CD4-positive, alpha-beta T cell treated with Interleukin-6 at 100 ng/mL for 8 hours (primary cell): ENCODE measurements at places on chromosomes 3 and 15.

GRCh38 chr3:59245300-59245858, 195.6 kb upstream of the CFAP20DC start:
- no peak for DNase-seq

DNA sequence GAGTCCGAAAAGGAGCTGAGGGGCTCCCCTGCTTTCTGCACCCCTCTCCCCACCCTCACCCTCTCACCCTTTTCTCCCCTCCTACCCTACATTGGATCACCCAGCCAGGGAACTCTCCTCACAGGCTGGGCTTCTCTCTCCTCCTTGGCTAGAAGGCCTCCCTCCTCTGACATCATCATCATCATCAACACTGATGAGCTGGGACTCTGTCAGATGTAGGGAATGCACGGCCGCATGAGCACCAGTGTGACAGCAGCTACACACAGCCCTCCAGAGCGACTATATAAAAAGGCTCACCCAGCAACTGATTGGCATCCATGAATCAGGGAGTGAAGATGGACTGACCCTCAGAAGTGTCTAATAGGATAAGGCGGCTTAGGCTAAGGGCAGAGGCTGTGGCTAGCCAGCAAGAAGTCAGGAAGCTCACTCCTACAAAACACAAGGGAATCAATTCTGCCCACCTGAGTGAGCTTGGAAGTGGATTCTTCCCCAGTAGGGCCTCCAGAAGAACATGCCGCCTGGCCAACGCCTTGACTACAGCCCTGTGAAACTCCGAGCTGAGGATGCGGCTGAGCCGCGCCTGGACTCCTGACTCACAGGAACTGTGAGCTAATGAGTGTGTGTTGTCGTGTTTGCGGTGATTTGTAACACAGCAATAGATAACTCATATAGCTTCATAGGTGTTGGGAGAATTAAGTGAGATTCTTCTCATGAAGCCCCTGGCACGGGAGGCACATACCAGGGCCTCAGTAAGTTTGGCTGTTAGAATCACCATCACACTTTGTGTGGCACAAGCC, 147.6 kb downstream of the FAM43A start:
- DNase-seq = no peak

GRCh38 chr3:31230425-31231223, 302.1 kb upstream of the STT3B start:
- DNase-seq = peak; percentile 30

DNA sequence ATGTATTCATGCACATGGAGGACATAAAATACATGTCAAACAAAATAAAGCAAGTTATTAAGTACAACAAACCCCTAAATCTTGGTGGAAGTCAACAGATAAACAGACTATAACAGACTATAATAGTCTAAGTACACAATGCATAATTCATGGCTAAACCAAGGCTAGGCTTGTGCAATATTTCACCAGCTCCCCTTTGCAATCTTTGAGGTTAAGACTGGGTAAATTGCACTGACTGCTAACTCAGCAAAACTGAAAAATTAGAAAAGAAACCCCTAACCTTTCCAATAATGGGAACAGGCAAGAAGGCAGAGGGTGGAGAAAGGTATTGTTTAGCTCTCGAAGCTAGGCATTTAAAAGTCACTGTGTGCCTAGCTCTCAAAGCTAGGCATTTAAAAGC, 304.9 kb upstream of the WNT5A start:
- DNase-seq = no peak

GRCh38 chr15:36844534-36844998, 255.8 kb downstream of the MEIS2 start:
- DNase-seq = no peak

DNA sequence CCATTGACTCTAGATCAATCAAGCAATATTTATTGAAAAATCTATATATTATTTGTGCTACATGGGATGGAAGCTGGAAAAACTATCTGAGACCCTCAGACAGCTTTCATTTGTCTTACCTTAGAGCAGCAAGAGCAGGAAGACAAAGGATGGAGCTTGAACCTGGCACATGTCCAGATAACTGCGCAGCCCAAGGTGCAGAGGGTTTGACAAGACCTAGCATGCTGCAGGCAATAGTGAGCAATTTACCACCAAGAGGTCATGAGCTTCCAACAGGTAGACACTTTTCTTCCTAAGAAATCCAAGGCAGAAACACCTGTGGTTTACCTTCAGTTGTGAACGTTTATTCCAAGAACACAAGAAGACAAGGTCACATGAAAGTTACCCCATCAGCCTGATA, 214.7 kb upstream of the NECTIN3 start:
- no peak for DNase-seq

- DNase-seq = no peak
These were observed 221.6 kb downstream of the PLOD2 start for GRCh38 chr3:145939431-145939830.

DNA sequence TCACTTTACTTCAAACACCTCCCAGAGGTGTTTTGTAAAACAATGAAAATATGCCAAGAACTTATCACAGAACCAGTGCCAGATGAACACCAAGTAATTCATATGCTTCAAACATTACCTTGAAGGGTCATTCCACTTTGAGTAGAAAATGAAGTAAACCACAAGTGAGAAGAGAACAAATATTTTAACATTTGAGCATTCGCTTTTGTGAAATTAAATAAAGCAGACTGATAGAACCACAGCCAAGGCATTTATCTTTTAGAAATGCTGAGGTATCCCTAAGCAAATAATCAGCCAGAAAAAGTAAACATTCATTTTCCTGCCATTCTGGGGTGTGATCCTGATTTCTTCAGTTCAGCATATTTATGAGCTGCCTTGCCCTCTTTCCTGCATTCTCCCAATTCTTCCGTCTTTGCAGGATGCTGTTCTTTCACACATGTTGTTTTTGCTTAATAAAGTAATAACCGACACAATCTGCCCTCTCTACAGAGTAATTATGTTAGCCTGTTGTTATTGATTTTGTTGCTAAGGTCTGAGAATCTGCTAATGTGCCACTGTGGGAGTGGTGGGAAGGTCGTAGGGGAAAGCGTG, 235.6 kb upstream of the TGFBR2 start:
- DNase-seq = no peak

DNA sequence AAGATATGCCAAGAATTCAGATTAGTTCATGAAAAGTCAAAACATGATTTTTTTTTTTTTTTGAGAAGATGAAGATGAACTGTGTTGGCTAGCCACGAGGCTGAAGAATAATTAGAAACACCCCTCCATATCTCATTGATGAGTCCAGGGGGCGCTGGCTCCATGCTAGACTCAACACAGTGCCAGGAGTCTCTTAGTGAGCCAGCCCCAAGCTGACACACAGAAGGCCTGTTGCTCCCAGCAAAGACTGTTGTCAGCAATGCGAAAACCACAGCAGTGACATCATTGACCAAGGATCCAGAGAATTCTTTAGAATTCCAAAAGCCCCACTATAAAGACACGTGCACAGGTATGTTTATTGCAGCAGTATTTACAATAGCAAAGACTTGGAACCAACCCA, 185.2 kb downstream of the ANXA2 start:
- DNase-seq = no peak

- no peak for DNase-seq
These were observed 64.0 kb downstream of the DPH6 start for GRCh38 chr15:35481992-35482391.

GRCh38 chr3:81962396-81962795, 201.0 kb upstream of the GBE1 start:
- no peak for DNase-seq

DNA sequence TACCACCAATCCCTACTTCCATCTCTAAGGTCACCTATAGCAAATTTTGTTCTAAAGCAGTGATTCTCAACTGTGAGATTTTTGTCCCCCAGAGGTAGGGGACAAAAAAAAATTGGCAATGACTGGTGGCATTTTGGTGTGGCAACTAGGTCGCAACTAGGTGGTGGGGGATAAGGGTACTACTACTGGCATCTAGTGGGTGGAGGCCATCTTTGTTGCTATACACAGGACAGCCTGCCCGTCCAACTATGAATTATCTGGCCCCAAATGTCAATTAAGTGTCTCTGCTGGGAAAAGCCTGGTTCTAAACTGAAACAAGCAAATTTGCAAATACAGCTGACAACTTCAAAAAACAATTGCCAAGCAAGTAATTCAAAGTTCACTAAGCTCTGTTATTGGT, 1.4 kb downstream of the MTMR10 start:
- DNase-seq = no peak

- no peak for DNase-seq
These were observed 252.0 kb downstream of the CLSTN2 start for GRCh38 chr3:140187028-140187427.

DNA sequence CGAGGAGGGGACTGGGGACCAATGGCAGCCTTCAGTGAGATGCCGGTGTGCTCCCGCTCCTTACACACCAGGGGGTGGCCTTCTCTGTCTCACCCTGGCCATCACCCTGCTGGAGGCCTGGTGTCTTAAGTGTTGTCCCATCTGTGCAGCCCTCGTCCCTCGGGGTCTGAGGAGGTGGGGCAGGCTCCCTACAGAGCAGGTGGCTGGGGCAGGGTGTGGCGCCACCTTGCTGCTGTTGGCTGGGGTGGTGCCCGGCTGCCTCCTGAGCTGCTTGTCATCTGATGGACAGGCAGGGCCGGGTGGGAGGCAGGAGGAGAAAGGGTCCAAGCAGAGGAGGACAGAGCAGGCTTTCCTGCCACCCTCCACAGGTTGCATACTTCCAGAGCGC, 25.9 kb downstream of the PTPN23 start:
- DNase-seq = no peak

GRCh38 chr15:31871166-31871886, 159.0 kb upstream of the CHRNA7 start:
- DNase-seq = no peak

GRCh38 chr3:88137836-88138235, 11.9 kb upstream of the C3orf38 start:
- no peak for DNase-seq

DNA sequence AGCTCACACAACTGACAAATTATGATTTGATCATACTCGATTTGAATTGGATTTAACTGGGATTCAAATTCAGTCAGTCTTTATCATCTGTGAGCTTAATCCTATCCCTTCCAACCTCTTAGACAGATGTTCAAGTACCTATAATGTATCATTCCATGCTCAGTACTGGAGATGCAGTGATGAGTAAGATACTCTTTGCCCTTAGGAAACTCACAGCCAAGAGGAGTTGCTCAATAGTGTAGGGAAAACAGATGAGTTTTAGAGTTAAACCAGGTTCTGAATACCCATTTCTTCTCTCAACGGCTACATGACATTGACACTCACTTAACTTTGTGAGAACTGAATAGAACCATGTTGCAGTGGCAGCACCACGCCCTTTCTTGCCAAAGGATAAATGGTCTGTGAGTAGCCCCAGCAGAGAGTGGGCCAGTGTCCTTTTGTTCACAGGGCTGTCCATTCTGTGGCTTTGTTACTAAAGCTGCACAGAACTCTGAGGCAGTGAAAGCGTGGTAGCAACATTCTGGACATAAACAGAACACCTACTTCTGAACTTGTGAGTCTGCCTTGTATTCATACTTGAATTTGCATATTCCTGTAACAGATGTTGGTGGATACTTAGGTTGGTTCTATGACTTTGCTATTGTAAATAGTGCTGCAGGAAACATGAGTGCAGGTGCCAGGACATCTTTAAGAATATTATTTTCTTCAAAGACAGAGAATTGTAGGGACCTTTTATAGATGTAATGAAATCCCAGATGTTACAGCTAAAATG, 91.6 kb downstream of the RASA2 start:
- no peak for DNase-seq

DNA sequence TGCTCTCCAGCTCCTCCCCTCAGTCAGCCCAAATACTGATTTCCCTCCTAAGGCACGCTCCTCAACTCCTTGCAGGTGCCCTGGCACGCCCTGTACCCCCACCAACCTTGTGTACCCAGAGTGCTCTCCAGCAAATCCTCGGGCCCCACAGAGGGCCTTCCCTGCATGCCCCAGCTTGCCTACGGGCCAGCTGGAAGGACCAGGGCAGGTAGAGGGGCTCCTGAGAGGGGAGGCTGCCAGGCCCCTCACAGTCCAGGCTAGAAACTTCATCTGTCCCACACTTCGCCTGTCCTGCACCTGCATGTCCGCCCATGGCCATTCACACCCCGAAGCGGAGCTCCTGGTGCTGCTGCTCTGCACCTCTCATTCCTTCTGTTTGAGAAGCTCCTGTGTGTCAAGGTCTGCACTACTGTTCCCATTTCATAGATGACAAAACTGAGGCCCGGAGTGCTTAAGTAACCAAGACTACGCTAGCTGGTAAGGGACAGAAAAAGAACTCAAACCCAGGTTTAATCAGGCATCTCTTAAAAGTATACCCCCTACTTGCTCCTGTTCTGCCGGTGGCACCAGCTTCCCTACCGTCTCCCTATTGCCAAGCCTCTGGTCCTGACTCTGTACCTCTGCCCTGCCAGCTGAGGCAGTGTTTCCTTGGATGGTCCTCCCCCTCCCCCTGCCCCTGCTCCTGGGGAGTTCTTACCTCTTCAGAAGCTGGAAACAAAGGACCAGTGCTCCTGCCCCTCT, 35.6 kb downstream of the ZXDC start:
- DNase-seq = no peak

DNA sequence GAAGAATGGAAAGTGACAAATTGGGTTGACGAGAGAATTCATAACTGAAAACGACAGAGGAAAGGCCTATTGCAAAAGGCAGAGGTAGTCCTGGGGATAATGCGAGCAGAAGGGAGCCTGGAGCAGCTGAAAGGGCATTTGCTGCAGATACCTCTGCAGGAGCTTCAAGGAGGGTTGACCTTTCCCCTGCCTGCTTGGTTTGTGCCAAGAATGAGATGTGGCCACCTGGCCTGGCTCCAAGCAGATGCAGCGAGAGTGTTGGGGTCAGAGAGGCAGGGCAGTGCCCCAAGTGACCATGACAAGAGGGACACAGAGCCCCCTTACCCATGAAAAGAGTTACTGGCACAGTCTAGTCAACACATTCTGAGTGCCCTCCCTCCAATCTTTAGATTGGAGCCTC, 43.5 kb downstream of the SLC41A3 start:
- DNase-seq = no peak

DNA sequence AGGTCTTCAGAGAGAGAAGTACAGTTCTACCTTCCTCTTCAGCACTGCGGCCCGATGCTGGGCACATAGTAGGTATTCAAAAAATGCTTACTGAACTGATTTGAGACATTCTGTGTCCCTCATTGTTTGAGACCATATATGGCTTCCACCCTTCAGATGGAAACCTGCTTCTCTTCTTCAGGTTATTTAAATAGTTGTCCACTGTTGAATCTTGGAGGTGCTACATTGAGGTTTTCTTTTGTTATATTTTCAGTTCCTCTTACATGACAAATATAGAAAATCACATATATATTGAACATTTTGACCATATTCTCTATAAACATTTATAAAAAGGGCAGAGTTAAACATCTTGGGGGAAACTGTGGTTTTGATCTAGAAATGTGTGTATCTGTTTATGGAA, 200.2 kb upstream of the LRRC3B start:
- DNase-seq = no peak

DNA sequence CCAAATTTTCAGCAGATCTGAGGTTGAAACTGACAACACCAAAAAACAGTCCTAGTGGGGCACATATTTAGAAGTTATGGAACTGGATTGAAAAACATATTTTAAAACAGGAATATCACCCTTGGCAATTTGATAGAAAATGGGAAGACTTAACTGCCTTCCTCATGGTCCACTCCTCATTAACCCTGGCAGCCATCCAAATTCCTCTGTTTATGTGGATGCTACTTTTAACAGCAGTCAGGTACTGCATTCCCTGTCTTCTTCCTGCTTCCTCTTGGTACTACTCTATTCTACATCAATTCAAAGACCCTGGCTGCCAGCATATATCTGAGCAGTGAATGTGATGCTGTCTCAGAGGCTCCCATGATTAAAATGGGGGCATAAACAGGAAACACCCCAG, 54.3 kb downstream of the PDE8A start:
- no peak for DNase-seq
